ENCODE measurements at places on chromosomes 12 and 14.

DNA sequence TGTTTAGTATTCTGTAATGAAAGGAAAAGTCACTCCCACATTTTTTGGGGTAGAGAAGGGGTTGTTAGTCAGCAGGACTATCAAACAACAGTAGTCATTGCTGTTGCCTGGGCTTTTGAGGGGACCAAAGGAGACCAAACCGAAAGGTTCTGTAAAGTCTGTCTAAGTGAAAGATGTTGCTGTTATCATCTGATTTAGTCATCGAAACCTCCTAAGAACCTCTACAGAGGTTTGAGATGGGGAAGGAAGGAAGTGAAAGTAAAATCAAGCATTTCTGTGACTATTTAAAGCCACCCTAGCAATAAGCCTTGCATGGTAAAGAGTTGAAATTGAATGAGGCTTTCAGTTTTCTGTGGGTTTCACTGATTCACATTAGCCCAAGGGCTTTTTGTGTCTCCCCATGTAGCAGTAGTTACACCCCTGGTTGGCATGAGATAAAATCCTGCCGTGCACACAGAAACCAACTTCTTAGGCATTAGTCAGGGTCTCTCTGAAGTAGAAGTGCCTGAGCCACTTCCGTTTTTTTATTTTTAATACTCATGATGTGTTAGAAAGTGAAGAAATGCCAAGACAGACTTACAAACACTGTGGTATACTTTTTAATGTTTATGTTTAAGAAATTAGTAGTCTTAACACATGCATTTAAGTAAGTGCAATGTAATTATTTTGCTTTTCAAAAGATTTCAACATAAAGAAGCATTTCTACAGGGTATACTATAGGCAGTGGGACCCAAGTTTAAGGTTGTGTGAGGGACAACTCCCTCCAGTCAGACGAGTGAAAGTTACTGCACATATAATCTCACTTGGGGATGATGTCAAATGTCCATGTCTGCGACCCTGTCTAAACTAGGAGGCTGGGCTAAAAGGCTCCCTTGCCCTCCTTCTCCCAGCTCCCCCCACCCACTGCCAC is 50.4 kb downstream of the DYRK2 start:
- no peak overlapping the region for H3K27ac ChIP-seq
- no peak overlapping the region for H3K4me3 ChIP-seq
- no peaks in the 10 kb centered on the region for H3K36me3 ChIP-seq
- peaks cover 90% of the 10 kb centered on the region for H3K27me3 ChIP-seq

DNA sequence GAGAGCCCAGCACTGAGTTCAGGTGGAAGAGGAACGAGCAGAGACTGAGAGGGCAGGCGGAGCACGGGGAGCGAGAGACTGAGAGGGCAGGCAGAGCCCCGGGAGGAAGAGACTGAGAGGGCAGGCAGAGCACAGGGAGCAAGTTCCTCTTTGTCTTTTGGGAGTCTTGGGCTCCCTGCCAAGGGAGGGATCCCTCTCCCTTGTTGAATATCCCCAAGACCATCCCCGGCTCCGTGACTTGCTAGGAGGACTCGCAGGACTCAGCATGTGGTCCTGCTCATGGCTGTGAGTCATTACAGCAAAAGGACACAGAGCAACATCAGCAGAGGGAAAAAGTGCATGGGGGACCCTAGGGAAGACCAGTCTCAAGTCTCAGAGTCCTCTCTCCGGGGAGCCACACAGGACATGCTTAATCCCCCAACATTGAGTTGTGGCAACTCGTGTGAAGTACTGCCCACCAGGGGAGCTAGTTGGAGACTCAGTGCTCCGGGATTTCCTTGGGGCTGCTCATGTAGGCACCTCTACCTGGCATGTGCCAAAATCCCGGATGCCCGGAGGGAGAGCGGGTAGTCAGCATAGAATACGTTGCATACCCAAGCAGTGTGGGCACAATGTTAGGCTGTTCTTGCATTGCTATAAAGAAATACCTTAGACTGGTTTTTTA is 81.0 kb downstream of the CCDC92 start:
- H3K27me3 ChIP-seq, result 0 out of 2 replicates have a peak, but pooled peaks cover 3% of the 10 kb centered on the region
- H3K4me1 ChIP-seq, result no peaks in the 10 kb centered on the region
- no peaks in the 10 kb centered on the region for H3K36me3 ChIP-seq
- H3K27ac ChIP-seq, result no peak overlapping the region
- H3K4me3 ChIP-seq, result no peak overlapping the region

DNA sequence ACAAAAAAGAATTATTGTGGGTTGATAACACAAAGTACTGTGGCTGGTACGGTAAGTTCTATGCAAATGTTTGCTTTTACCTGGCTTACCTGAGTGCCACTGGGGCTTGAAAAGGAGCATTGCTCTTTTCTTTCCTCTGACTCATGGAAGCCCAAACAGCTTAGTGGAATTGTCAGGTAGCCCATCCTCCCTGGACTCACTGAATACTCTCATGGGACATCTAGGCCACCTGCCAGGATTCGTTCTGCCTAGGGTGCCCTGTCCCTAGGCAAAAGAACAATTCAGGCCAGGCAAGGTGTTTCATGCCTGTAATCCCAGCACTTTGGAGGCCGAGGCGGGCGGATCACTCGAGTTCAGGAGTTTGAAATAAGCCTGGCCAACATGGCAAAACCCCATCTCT is 22.5 kb upstream of the YAF2 start:
- H3K27me3 ChIP-seq, result no peaks in the 10 kb centered on the region
- no peak overlapping the region for H3K27ac ChIP-seq
- no peaks in the 10 kb centered on the region for H3K36me3 ChIP-seq
- no peak overlapping the region for H3K4me3 ChIP-seq
- DNase-seq, result no peak

DNA sequence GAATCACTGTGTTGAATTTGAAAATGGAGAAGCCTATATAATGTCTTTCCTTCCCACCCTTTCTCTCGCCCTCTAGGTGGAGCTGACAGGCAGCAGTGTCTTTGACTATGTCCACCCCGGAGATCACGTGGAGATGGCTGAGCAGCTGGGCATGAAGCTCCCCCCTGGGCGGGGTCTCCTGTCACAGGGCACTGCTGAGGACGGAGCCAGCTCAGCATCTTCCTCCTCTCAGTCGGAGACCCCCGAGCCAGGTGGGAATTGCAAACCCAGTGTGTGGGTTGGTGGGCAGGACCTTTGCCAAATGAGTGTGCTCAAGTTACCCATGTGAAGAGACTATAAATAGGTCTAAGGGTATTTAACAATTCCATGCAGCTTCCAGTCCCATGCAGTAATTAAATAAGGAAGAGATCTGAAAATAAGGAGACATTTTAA is 274.7 kb downstream of the EGLN3 start:
- no peaks in the 10 kb centered on the region for H3K27me3 ChIP-seq
- H3K27ac ChIP-seq, result no peak overlapping the region
- H3K36me3 ChIP-seq, result no peaks in the 10 kb centered on the region
- 0 out of 2 replicates have a peak, but pooled peaks cover 3% of the 10 kb centered on the region for H3K4me1 ChIP-seq

- no peaks in the 10 kb centered on the region for H3K27me3 ChIP-seq
- no peaks in the 10 kb centered on the region for H3K36me3 ChIP-seq
- no peak for DNase-seq
- no peak overlapping the region for H3K27ac ChIP-seq
- H3K4me1 ChIP-seq, result no peaks in the 10 kb centered on the region
- H3K4me3 ChIP-seq, result no peak overlapping the region
Observed at GRCh38 chr14:66248256-66248655, 237.9 kb upstream of the CCDC196 start.

DNA sequence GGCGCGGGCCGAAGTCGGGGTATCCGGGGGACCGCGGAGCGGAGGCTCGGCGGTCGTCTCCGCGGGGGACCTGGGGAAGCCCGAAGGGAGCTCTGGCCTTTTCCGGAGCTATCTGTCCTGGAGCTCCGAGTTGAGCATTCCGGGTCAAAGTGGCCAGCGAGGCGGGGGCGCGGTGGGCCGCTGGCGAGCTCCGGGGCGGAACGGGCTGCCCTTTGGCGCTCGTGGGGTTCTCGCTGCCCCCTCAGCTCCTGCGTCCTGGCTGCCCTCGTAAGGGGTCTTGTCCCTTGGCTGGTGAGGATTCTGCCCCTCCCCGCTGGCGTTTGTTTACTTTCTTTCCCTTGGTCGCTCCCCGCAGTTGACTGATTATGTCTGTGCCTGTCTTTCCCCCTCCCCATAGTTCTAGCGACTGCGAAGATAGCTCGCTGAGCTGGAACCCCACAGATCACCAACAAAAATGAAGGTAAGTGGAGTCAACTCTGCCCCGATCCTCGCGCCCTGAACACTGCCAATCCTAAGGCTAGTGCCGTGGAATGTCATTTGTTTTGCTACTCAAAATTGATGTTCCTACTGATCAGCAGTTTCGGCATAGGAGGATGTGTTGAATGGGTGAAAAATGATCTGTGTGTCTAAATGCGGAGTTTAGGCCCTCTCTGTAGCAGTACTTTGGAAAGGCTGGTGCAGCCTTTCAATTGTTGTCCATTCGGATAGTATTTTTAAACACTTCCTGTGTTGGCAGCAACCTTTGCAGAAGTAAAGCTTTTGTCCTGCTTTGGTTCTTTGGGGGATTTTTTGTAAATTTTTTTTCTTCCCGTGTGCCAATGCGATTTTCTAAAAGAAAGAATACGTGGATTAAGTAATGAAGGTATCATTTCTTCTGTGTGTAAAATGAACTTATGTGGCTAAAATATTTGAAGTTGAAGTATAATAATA is 1.3 kb downstream of the ARID4A start:
- H3K4me3 ChIP-seq, result peak overlapping the region; percentile 77

DNA sequence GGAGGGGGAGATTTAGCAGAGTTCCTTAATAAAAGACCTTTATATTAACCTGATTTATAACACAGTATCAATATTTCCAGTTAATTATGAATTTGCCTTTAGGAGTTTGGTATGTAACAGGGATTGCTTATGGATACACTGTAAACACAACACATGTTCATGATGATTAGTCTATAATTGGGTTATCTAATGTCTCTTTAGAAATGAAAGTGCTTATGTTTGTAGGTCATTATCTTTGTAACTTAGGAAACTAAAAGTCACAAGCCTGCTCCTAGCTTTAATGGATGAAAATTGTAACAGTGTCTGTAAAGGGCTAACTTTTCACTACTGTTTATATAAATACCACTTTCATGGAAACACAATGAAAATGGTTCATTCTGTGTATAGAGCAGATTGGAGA is 9.4 kb downstream of the PDE3A start:
- H3K27ac ChIP-seq, result no peak overlapping the region
- H3K4me1 ChIP-seq, result no peaks in the 10 kb centered on the region
- H3K4me3 ChIP-seq, result no peak overlapping the region

DNA sequence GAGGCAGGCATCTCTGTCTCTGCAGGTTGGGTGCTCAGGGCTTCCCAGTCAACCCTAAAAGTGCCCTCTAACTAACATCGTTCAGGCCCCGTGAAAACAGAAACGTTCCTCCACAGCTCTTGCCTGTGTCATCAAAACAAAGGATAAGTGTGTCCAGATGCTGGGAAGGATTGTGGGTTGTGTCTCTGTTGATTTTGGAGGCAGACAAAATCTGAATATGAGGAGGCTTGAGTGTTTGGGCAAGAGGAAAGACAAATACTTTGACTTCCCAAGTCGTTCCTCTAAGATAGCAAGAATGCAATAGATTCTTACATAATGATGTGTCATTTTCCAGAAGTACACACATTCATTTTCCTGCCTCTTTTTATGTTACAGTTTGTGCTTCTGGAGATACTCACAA is 52.9 kb downstream of the SERPINA3 start:
- H3K36me3 ChIP-seq, result no peaks in the 10 kb centered on the region
- H3K27me3 ChIP-seq, result no peaks in the 10 kb centered on the region
- H3K27ac ChIP-seq, result no peak overlapping the region
- no peak for DNase-seq

GRCh38 chr14:30445011-30445793 is 113.8 kb upstream of the G2E3 start:
- no peak overlapping the region for H3K27ac ChIP-seq
- DNase-seq, result no peak
- no peaks in the 10 kb centered on the region for H3K36me3 ChIP-seq
- H3K4me3 ChIP-seq, result no peak overlapping the region
- H3K4me1 ChIP-seq, result no peaks in the 10 kb centered on the region

- no peaks in the 10 kb centered on the region for H3K4me1 ChIP-seq
- DNase-seq, result no peak
- H3K36me3 ChIP-seq, result no peaks in the 10 kb centered on the region
- H3K27ac ChIP-seq, result no peak overlapping the region
- no peak overlapping the region for H3K4me3 ChIP-seq
Observed at GRCh38 chr12:131494216-131494615, 216.7 kb upstream of the SFSWAP start.

DNA sequence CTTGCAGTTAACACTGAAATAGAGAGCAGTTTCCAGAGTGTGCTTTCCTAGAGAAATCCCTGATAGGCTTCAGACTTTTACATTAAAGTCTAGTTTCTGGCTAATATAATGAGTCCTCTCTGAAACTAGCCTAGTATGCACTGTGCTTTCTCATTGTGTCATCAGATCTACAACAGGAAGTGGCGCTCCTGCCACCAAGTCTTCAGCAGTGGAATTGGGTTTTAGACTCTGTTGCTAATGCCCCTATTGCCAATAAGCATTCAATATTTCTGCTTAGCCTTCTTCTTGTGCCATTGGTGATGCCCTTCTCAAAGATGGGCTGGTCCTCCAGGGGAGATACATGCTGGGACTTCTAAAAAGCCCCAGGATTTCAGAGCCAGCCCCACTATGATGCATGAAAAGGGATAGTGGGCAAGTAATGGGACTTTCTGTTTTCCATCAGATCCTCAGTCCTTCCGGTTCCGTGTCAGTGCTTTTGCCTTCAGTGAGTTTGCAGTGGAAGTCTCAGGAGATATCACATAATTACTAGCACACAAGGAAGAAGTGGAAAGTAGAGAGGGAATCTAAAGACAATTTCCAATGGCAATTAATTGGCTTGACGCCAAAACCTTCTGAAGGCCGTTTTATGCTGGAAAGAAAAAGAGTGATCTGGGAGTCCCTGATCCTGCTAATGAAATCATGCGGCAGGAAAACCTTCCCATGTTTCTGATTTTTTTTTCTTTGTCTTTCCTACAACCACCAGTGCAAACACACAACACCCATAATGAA is 50.0 kb downstream of the SSPN start:
- peak; percentile 20 for DNase-seq
- H3K4me1 ChIP-seq, result peaks cover 13% of the 10 kb centered on the region

- no peaks in the 10 kb centered on the region for H3K27me3 ChIP-seq
- H3K4me1 ChIP-seq, result no peaks in the 10 kb centered on the region
- DNase-seq, result no peak
Observed at GRCh38 chr14:52863334-52863700, 71.9 kb upstream of the GNPNAT1 start.

GRCh38 chr12:88328090-88328489 is 186.0 kb downstream of the TMTC3 start:
- H3K36me3 ChIP-seq, result no peaks in the 10 kb centered on the region
- H3K27me3 ChIP-seq, result no peaks in the 10 kb centered on the region
- H3K4me3 ChIP-seq, result no peak overlapping the region
- H3K27ac ChIP-seq, result no peak overlapping the region
- H3K4me1 ChIP-seq, result 0 out of 2 replicates have a peak, but pooled peaks cover 1% of the 10 kb centered on the region

Measured in MM.1S (cell line).